ENCODE measurements at places on chromosomes 1 and 21.
A peak's percentile ranks its signal among the peaks of the same experiment; 100 is the strongest.

DNA sequence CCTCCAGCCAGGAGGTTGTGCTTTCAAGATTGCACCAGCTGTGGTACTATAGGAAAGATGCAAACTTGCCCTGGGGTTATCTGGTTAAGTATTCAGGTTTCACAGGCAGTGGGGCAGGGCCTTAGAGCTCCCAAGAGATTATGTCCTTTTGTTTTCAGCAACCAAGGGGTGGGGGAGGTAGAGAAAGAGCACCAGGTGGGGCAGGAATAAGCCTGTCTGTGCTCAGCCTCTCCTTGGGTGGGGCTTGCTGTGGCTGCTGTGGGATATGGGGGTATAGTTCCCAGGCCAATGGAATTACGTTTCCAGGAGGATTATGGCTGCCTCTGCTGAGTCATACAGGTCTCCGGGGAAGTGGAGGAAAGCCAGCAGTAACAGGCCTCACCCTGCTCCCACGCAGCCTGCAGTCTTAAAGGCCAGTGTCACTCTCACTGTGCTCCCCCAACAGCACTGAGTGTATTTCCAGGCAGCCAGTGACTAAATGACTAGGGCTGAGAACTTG lies 508.6 kb downstream of the RWDD3 start:
- DNase-seq = no peak

DNA sequence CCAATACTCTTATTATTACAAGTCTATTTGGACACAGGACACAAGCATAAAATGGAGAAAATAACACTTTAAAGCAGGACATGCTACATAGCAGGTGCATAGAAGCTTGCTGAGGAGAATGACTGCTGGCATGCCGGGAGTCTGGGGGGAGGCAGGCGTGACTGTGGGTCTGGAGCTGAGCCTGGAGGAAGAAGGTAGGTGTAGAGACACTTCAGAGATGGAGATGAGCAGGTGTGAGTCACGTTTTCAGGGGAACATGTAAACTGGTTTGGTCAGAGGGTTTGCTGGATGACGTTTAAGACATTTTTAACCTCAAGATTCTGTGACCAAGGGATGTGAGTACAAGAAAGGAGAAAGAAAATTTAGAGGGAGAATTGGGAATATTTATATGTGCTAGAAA lies 24.5 kb downstream of the OSCP1 start:
- no peak for DNase-seq

DNA sequence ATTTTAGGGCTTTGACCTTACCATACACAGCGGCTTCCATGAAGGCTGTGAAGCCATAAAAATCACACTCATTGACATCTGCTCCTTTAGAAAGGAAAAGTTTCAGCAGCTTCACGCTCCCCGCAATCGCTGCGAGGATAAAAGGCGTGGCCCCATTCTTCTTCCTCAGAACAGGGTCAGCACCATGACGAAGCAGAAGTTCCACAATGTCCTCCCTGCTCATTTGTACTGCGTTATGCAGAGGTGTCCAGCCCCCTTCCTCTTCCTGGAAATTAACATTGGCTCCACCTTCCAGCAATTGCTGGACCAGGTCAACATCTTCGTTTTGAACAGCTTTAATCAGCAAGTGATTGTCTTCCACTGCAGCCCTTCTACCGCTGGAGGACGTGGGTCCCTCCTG lies 2.7 kb downstream of the RNASEL start:
- DNase-seq = no peak

GRCh38 chr1:10528066-10529014 lies 53.6 kb downstream of the PEX14 start:
- peak; percentile 87 for DNase-seq

DNA sequence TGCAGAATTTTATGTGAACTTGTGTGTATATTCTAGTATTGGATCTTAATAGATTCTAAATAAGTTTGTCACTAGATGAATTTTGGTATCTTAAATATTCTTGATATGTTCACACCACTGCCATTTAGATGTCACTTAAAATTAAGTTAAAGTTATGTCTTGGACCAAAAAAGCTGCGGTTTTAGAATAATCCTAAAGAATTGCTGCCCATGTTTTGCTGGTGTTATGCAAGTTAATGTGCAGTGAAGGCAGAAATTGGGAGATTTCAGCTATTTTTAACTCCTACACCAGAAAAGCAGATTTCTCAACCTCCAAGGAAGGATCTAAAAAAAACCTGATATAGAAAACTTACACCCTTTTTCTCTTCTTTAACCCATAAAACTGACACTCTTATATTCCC lies 757 bp downstream of the ACADM start:
- no peak for DNase-seq

DNA sequence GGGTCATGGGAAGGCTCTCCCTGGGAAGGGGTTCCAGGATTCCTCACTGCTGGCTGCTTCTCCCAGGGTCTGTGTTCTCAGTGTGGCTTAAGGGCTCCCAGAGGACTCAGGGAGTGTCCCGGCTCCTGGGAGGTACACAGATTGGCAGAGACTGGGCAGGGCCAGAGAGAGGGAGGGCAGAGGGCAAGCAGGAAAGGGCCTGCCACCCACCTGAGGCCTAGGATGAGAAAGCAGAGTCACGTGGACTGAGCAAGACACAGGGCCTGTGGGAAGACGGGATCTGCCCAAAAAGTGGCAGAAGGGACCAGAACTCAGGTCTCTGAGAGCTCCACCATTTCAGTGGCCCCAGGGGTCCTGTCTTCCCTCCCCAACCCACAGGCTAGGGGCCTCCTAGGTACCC lies 871 bp downstream of the SLFNL1 start:
- DNase-seq = no peak

DNA sequence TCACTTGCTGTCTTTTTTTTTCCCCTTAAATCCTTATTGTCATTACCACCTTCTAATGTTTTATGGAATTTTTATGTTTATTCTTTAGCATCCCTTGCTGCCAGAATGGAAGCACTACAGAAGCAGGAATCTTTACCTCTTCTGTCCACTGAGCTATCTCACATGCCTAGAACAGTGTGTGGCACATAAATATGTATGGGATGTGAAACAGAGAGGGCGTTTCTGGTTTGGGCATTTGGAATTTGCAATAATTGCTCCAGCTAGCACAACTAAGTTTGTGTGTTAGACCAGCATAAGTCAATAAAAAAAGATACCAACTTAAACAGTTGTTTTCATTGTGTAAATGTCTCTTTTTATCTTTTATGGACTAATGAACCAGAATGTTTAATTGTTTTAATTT lies 330.8 kb downstream of the DISC1 start:
- DNase-seq = no peak

DNA sequence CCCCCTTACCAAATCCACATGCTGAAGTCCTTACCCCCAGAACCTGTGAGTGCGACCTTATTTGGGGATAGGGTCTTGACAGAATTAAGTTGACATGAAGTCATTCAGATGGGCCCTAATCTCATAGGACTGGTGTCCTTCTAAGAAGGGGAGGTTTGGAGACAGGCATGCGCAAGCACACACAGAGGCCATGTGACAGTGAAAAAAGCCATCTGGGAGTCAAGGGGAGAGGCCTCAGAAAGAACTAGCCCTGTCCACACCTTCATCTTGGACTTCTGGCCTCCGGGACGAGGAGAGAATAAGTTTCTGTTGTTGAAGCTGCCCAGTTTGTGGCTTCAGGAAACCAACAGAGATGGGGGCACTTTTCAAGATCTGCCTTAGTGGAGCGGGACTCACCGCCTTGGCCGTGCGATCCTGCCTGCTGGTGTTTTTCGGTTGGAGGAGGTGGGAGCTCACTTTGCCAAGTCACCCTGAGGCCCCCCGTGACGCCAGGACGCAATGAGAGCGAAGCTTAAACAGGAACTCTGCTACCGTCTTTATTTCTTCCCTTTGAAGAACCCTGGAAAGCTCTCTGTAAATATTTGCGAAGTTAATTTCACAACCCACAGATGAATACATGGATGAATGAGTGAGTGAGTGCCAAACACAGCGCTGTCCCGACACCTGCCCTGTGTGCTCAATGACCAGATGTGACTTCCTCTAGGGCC lies 42.5 kb upstream of the C1orf174 start:
- no peak for DNase-seq

DNA sequence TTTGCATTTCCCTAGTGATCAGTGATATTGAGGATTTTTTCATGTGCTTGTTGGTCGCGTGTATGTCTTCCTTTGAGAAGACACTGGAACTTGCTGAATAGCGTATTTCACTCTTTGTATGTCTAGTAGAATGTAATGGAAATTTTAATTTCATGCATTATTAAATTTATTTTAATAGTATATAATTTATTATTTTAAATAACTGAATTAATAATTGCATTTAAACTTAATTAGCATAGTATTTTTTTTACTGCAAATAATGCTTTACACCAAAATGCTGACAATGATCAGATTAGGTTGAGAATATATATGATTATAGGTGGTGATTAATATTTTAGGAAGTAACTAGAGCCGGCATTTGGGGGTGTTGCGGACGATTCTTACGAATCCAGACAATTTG lies 10.5 kb upstream of the MTARC1 start:
- no peak for DNase-seq

DNA sequence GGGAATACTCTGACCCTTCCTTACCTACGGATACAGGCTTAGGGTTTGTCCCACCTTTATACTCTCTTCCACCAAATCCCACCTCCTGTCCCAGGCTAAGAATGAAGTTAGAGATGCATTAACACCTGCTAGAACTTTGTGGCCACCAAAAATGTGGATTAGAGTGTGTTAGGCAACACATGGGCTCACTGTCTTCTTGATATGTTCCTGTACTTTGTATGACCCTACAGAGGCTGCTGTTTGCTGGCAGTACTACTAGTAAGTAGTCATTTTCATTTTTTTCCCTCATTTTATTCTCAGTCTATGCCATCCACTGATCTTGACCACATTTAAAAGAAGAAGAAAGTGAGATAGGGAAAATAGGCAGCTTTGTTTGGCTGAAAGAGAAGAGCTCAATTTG lies 21.0 kb upstream of the TMEM39B start:
- DNase-seq = no peak
